ENCODE measurements at places on chromosomes 5 and 9. TPM values are rescaled to one million over a fixed set of nuclear protein-coding genes. Genes with fewer than 3 reads are reported as not detected.

PCDHAC2 gene
- 1.1 TPM for total RNA-seq

RMI1 gene
- total RNA-seq: 4.5 TPM

NREP gene
- 14.9 TPM for total RNA-seq

CTSV gene
- 0.14 TPM for total RNA-seq

SLC36A2 gene
- total RNA-seq: not detected

ORM2 gene
- not detected for total RNA-seq

FOXI1 gene
- not detected for total RNA-seq

TLR4 gene
- total RNA-seq: 18.4 TPM

LHX6 gene
- total RNA-seq: 6.4 TPM

APBA1 gene
- total RNA-seq: 6.5 TPM

EIF4E1B gene
- not detected for total RNA-seq

MSANTD3 gene
- 20.6 TPM for total RNA-seq

TCF7 gene
- total RNA-seq: 4.0 TPM

FABP6 gene
- not detected for total RNA-seq

ATOSB gene
- 17.5 TPM for total RNA-seq

ZNF608 gene
- 31.1 TPM for total RNA-seq

PFN3 gene
- total RNA-seq: not detected

PCDHGA6 gene
- total RNA-seq: 5.3 TPM

TXN gene
- total RNA-seq: 64.9 TPM

SHOC1 gene
- total RNA-seq: not detected

All from right cardiac atrium (tissue), 5 donors.